ENCODE measurements at places on chromosomes 5 and 9. TPM values are rescaled to one million over a fixed set of nuclear protein-coding genes. Genes with fewer than 3 reads are reported as not detected.

- no peak for DNase-seq
Measured at GRCh38 chr5:14743601-14744295, 79.2 kb downstream of the OTULIN start.

Gene TMC1
- total RNA-seq = 0.45 TPM

DNA sequence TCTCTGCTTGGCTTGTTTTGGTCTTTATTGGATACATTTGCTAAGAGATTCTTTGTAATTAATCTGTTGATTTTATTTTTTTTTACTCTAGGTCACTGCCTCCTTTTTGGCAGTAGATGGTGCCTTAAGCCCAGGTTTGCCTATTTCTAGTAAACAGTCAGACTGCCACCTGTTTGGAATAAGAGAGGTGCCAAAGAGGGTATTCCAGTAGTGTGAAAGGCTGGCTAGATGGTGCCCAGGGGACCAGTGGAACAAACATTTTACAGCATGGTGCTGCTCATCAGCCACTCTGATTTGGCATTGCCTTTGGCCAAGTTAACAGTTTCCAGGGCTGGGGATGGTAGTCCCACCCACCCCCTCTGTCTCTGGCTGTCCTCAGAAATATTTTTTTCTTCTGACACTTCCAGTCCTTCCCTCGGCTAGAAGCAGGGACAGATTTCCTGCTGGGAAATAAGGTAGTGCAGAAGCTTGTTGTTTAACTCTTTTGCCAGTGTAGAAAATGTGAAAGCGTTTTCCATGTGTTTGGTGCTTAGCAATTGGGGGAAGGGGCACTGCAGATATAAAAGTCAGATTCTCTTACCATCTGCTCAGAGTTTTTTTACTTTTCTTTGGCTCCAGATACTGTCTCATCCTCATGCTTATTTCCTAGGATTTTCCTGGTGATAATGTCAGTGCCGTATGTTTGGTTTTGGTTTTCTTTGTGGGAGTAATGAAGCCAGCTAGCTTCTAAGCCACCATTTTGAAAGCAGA lies 36.6 kb upstream of the FBXL7 start:
- no peak for DNase-seq

- no peak for DNase-seq
Measured at GRCh38 chr9:127162046-127162863, 39.8 kb upstream of the ANGPTL2 start.

GRCh38 chr9:31089549-31090221 lies 1294.8 kb upstream of the ACO1 start:
- no peak for DNase-seq

GRCh38 chr5:67432606-67433005 lies 236.0 kb upstream of the CD180 start:
- no peak for DNase-seq

DNA sequence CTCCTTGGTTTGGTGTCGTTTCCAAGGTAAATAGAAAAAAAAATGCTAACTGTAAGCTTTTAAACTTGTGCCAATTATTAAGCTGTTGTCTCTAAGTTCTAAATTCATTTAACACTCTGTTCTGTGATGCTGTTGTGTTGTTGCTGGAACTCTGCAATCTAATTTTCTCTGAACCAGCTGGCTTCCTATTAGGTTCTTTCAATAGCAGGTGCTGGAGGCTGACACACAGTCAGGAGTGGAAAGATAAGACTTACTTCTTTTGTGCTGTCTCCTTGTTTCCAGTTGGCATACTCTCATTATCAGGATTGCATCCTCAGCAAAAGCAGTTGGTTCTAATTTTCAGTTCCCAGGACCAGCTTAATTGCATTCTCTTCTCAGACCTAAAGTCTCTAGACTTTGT lies 1252.6 kb upstream of the NUDT12 start:
- no peak for DNase-seq

DNA sequence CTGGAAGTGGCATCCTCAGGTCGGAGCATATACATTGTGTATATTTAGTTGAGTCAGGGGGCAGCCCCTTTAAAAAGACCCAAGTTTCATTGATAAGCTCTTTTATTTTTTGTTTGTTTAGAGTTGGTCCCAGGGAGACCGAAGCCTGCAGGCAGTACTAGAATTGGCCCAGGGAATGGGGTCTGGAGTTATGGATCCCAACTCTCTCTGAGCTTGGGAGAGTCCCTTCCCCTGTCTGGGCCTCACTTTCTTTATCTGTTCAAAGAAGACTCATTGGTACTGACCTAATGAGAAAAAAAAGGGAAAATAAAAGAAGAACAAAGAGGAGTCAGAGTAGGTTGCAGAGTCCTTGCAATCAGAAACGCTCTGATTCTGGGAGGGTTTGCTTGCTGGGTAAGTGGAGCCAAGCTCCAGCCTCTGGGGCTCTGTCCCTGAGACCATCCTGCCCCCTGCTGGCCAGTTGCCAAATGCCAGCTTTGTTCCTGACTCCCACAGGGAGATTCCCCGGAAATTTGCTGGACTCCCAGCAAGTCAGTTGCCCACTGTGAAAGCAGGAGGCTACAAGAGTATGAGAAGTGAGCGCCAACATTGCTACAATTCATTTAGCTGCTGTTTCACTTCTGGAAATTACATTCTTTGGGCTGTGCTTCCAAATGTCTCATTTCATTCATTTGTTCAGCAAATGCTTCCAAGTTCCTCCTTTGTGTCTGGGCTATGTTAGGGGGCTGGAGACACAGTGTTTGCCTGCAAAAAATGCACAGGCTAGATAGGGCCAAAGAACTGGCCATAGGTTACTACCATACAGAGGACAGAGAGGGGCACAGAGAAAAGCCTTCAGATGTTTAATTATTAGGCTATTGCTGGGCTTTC lies 156.2 kb downstream of the MELK start:
- DNase-seq = no peak

Gene ZNF462
- total RNA-seq = 102 TPM

- no peak for DNase-seq
Measured at GRCh38 chr9:122394265-122395125, 23.7 kb downstream of the PTGS1 start.

- DNase-seq = peak; percentile 41
Measured at GRCh38 chr5:131536211-131536826, 98.7 kb downstream of the RAPGEF6 start.

GRCh38 chr9:26163931-26164330 lies 485.7 kb upstream of the TUSC1 start:
- no peak for DNase-seq

Gene LOX
- 3.3 TPM for total RNA-seq

Gene ARSK
- 10.1 TPM for total RNA-seq

DNA sequence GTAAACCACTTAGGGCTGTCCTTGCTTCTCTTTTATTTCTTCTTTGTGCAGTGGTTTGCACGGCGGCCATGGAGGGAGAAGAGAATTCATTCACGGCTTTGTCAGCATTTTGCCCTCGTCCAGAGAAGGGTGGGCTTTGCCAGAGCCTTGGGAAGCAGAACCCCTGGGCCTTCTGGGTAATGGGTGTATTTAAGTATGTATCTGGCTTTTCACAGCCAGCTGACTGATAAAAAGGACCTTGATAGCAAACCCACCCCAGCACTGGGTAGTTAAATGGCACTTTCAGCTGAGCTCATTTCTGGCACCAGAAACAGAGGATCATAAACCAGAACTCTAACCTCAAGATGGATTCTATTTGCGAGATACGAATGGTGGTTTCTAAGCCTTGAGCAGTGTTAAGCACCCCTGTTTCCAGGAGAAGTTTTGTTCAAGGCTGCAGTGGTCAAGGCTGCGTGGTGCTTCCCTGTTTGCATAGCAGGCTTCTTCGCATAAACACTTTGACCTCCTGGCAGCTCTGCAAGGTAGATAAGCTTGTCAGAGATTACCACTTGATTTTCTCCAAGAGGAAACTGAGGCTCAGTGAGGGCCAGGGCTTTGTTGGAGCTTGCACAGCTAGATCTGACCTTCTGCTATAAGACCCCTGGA lies 441.6 kb upstream of the KLF4 start:
- no peak for DNase-seq

Gene IL4
- not detected for total RNA-seq

Gene TUBB4B
- total RNA-seq = 62.8 TPM

DNA sequence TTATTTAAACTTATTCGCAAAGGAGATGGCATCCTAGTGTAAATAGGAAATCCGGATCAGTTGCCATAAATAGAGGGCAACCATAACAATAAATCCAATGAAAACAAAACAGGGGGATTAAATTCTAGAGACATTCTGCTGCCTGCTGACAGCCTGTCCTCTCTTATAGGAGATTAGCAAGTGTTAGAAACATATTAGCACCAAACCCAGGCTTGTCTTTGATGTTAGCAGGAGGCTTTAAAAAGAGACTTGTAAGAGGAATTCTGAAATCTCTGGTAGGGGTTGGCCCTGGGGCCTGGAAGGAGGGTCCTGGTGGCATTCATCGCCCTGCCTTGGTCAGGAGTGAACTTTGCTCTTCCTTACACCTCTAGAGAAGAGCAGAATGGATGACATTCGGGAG lies 21.6 kb downstream of the NDST1 start:
- DNase-seq = no peak

Gene PDE6A
- total RNA-seq = not detected

DNA sequence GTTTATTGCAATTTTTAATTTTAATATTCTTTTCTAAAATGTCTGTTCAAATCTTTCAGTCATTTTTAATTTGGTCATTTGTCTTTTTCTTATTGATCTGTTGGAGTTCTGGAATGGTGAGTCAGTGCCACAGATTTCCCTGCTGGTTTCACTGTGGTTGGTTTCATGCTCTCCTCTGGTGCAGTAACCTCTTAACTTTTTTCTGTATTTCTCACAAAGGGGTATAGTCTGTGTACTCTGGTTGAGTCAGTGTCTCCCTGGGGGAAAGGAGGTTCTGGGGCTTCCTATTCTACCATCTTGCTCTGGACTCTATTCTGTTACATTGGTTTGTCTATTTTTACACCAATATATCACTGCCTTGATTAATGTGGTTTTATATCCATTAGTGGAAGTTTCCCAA lies 178.8 kb downstream of the CSNK1G3 start:
- DNase-seq = no peak

Gene GCNT4
- total RNA-seq = 1.5 TPM

Gene SLC34A3
- total RNA-seq = not detected

- DNase-seq = no peak
Measured at GRCh38 chr5:175614223-175614815, 43.6 kb upstream of the HRH2 start.

DNA sequence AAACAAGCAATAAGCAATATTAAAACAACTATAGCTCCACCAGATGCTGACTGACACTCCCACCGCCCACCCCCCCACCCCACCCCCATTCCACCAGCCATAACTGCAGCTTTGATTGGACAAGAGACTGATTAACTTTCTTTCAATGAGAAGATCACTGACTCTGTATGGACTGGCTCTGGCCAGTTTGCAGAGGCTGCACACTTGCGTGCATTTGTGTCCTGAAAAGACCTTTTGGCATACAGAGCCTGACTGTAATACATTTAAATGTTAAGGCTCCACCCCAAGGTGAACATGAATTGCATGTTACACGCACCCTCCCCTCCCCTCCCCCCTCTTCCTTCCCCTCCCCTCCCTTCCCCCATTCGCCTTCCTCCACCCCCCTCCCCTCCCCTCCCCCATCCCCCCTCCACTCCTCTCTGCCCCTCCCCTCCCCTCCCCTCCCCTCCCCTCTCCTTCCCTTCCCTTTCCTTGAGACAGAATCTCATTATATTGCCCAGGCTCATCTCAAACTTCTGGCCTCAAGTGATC lies 31.1 kb downstream of the FGD3 start:
- DNase-seq = no peak

Gene PLEKHG4B
- 8.2 TPM for total RNA-seq

DNA sequence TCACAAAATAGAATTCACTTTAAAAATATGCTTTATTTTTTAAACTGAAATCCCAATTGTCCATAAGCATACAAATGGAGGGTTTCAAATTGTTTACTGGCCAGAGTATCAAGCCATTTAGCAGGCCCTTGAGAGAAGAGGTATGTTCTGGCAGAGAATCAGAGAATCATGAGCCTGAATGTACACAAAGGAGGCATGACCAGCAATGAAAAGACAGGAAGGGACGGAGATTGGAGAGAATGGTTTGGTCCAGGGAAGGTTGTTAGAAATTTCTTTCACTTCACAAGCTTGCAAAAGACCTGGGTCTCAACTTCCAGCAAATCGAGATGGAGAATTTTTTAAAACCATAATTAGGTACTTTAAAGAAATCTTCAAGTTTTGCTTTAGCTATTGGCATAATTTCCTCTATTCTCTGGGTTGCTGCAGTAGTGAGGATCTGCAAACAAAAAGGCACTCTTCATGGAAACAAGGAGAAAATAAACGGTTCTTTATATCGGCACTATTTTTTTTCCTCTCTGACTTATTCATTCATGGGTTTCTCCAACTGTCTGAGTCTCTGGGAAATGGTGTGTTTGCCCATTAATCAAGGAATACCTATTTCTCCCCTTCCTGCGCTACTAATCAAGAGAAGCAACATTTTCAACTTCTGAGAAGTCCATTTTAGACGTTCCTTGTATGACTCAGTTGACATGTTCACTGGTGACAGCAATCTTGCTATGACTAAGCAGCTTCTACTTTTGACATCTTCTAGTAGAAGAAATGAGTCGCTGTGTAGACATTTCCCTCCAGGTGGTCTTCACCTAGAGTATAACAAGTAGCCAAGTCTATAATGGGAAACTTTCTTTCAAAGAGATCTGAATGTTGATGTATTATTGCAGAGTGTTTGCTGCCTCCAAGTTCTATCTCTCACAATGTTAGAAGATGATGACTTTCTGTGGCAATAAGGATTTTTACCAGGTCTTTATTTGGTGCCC lies 23.1 kb upstream of the ERCC6L2 start:
- DNase-seq = no peak

DNA sequence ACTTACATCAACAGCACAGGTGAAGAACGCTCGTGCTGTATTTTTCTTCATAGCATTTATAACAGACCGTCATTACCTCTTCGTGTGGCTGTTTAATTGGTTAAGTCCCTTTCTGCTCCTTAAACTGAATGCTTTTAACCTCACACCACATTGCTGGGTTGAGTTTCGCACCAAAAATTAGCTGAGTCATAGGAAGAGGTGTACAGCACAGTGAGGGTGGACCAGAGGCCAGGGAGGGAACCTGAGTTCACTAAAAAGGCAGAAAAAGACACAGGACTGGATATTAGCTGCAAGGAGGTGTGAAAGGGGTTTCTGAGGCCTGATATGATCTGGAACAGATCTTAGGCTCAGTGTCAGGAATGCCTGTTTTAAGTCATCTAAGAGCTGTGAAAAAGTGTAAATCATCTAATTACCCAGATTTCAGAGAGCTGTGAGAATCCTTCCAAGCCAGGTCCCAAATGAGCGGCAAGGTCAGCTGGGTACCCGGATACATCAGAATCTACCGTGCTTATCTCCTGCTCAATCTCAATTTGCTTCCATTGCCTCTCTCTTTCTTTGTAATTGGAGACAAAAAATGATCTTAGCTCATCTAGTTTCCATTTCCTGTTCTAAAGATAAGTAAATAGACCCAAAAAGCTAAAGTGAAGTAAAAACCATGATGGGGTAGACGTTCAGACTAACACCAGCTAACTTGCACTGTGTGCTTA lies 7.1 kb upstream of the CFAP90 start:
- DNase-seq = no peak

Gene GRXCR2
- not detected for total RNA-seq
